Progenitor cell of endocrine pancreas (in vitro differentiated cells): ENCODE measurements at places on chromosomes 7 and 10. TPM values are rescaled to one million over a fixed set of nuclear protein-coding genes. Genes with fewer than 3 reads are reported as not detected.

Gene MYO3A
- total RNA-seq, result 16.0 and 18.0 TPM in 2 replicates

Gene CYP2C19
- total RNA-seq, result 0.42 TPM in 1 of 2 replicates, not detected in the other

Gene CYP3A7
- not detected in 2 replicates for total RNA-seq

Gene RARRES2
- total RNA-seq, result 19.0 and 20.2 TPM in 2 replicates

Gene CREB5
- 4.6 and 5.4 TPM in 2 replicates for total RNA-seq

Gene IGFBP3
- 8.6 and 10.3 TPM in 2 replicates for total RNA-seq

GRCh38 chr7:134375206-134375605 lies 58.5 kb upstream of the SLC35B4 start:
- peaks cover 2% of the 10 kb centered on the region for H3K27me3 ChIP-seq
- no peak overlapping the region for H3K4me3 ChIP-seq
- DNase-seq, result no peak
- peaks cover 7% of the 10 kb centered on the region for H3K4me1 ChIP-seq
- H3K27ac ChIP-seq, result no peak overlapping the region
- no peaks in the 10 kb centered on the region for H3K36me3 ChIP-seq

GRCh38 chr10:25786899-25787298 lies 147.1 kb upstream of the MYO3A start:
- no peaks in the 10 kb centered on the region for H3K27me3 ChIP-seq
- H3K4me3 ChIP-seq, result no peak overlapping the region
- no peaks in the 10 kb centered on the region for H3K36me3 ChIP-seq

DNA sequence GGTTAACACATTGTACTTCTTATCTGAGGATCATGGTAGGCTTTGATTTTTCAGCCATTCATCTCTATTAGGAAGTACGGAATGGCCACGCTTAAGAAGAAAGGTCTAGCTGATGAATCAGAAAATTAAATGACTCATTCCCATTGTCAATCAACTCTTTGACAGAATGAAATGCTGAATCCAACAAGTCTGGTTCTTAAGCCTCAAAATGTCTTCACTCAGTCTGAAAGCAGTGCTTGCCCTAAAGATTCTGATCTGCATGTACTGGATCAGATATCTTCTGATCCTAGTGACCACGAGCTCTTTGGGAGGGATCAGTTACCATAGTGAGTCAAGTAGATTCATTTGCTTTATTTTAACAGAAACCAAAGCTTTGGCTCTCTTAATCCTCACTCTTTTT lies 5.7 kb upstream of the CELF2 start:
- no peak for DNase-seq
- peaks cover 85% of the 10 kb centered on the region for H3K27me3 ChIP-seq
- no peak overlapping the region for H3K27ac ChIP-seq
- H3K36me3 ChIP-seq, result no peaks in the 10 kb centered on the region
- no peak overlapping the region for H3K4me3 ChIP-seq

- H3K27ac ChIP-seq, result no peak overlapping the region
- H3K36me3 ChIP-seq, result no peaks in the 10 kb centered on the region
- no peak for DNase-seq
- H3K4me3 ChIP-seq, result no peak overlapping the region
- H3K27me3 ChIP-seq, result peaks cover 6% of the 10 kb centered on the region
Observed at GRCh38 chr10:88820748-88821401, 18.3 kb downstream of the LIPM start.

DNA sequence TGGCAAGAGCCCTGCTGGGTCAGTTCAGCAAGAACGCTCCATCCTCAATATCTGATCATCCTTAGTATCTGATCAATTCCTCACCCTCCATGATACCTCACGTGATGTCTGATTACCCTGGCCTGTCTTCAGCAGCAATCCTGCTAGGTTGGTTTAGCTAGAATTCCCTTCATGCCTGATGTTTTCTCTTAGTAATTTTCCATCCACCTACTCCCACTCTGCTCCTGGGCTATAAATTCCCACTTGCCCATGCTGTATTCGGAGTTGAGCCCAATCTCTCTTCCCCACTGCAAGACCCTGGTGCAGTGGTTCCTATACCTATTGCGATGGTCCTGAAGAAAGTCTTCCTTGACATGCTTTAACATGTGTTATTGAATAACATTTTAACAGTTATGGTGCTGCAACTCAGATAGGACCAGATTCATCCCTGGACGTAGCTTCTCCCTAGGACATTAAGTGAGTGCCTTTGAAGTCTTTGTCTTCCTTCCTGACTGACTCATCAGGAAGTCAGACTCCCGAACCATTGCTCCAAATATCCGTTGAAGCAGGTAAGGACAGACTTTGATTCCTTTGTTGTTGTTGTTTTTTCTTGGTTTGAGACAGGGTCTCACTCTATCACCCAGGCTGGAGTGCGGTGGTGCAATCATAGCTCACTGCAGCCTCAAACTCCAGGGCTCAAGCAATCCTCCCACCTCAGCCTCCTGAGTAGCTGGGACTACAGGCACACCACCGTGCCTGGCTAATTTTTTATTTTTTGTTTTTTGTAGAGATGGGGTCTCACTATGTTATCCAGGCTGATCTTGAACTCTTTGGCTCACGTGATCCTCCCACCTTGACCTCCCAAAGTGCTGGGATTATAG lies 29.4 kb upstream of the CLDN3 start:
- no peak overlapping the region for H3K4me3 ChIP-seq
- peak overlapping the region; percentile 47 for H3K27ac ChIP-seq
- peaks cover 21% of the 10 kb centered on the region for H3K27me3 ChIP-seq
- H3K4me1 ChIP-seq, result peaks cover 2% of the 10 kb centered on the region

DNA sequence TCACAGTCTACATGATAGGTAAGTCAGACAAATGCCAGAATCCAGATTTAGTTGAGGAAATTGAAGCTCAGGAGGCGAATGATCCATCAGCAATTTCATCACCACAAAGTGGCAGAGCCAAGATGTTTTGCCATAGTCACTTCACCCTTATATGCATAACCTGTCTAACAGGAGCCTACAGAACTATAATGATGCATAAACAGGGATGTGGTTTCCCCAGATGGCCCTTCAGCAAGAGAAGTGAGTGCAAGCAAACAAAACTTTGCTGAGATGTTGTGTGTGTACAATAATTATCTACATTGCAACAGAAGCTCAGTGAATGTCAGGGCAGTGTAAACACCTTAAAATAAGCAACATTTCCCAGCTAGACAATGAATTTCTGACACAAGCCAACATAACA lies 28.6 kb downstream of the PON3 start:
- no peak for DNase-seq
- no peaks in the 10 kb centered on the region for H3K27me3 ChIP-seq
- no peaks in the 10 kb centered on the region for H3K36me3 ChIP-seq
- no peaks in the 10 kb centered on the region for H3K4me1 ChIP-seq

DNA sequence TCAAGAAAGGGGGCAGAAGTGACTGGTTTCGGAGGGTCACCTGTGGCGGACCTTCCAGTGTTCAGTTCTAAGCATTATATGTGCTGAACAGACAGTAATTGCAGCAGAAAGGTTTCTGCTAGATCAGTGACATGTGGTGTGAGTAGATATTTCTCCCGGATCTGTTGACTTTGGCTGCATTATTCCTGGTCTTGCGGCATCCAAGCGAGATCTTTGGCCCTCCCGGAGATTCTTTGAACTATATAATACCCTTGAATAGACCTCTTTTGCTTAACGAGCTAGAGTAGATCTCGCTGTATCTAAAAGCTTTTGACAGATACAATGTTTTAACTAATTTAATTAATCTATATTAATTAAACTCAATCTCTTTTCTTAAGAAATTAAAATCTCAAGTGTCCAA lies 99.8 kb downstream of the PTN start:
- H3K36me3 ChIP-seq, result no peaks in the 10 kb centered on the region
- H3K27me3 ChIP-seq, result no peaks in the 10 kb centered on the region
- H3K4me3 ChIP-seq, result no peak overlapping the region
- no peaks in the 10 kb centered on the region for H3K4me1 ChIP-seq
- H3K27ac ChIP-seq, result no peak overlapping the region

- H3K27me3 ChIP-seq, result no peaks in the 10 kb centered on the region
- DNase-seq, result no peak
- H3K4me1 ChIP-seq, result peaks cover 8% of the 10 kb centered on the region
- H3K4me3 ChIP-seq, result no peak overlapping the region
- no peaks in the 10 kb centered on the region for H3K36me3 ChIP-seq
- no peak overlapping the region for H3K27ac ChIP-seq
Observed at GRCh38 chr7:134774119-134774518, 5.3 kb upstream of the CALD1 start.

DNA sequence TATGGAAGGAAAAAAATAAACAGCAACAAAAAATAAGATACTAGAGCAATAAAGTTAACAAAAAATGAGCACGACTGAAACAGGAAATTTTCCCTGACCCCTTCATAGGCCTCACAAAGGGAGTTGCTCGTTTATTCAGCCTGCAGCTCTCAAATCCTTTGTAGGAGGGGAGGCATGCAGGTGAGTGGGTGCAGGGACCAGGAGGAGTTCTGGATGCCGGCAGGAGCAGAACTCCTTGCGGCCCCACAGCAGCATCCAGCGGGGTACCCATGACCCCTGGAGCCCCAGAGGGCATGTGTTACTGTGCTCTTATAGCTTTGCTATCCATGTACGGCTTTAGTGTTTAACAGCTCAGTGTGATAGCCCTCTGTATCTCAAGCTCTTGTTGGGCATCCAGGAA lies 5.8 kb downstream of the TAS2R39 start:
- peaks cover 2% of the 10 kb centered on the region for H3K4me1 ChIP-seq
- no peak for DNase-seq
- no peaks in the 10 kb centered on the region for H3K27me3 ChIP-seq
- no peak overlapping the region for H3K4me3 ChIP-seq
- H3K27ac ChIP-seq, result no peak overlapping the region
- H3K36me3 ChIP-seq, result no peaks in the 10 kb centered on the region

DNA sequence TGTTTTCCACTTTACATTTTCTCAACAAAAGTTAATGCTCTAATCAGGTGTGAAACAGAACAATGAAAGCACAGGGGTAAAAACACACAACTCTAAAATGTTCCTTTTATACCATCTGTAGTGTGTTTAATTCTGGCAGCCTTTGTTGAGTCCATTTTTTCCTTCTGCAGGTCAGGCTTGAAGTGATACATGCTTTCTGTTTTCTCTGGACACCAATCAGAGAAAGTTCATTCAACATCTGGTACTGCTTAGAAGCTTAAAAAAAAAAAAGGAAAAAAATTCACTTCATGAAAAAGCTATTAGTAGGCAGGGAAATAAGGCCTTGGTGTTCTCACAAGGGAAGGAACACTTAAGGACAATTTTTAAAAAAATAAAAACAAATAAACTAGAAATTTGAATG lies 231.3 kb upstream of the RHOBTB1 start:
- H3K36me3 ChIP-seq, result no peaks in the 10 kb centered on the region
- H3K4me1 ChIP-seq, result peaks cover 41% of the 10 kb centered on the region
- no peak overlapping the region for H3K27ac ChIP-seq
- no peak overlapping the region for H3K4me3 ChIP-seq
- DNase-seq, result no peak
- H3K27me3 ChIP-seq, result peaks cover 12% of the 10 kb centered on the region

DNA sequence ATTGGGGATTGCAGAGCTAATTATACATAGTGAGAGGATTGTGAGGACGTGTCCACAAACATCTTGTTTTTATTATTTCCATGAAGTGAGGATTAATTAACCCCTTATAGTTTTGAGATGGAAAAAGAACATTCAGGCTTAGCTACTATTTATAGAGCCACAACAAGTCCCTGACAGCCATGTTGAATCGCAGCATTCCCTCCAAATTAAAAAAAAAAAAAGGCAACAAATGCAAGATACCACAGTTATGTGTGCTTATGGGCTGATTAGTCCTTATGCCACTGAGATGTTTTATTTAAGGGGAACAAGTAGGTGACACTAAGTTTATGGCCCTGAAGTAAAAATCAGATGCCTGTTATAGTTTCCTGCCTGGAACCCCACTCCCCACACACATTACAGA lies 350.3 kb downstream of the GPAM start:
- H3K4me1 ChIP-seq, result no peaks in the 10 kb centered on the region
- H3K36me3 ChIP-seq, result no peaks in the 10 kb centered on the region
- H3K27ac ChIP-seq, result no peak overlapping the region
- no peak for DNase-seq
- H3K4me3 ChIP-seq, result no peak overlapping the region

DNA sequence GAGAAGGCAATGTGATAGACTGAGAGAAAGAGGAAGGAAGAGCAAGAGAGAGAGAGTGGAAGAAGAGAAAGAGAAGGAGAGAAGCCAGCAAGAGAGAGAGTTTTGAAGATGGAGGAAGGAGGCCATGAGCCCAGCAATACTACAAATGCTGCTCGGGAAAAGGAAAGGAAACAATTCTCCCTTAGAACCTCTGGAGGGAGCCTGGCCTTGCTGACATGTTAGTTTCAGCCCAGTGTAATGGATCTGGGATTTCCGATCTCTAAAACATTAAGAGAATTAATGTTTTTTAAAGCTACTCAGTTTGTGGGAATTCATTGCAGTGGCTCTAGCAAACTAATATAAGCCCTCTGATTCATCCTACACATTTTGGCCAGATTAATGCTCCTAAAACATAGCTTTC lies 206.8 kb upstream of the MTPN start:
- H3K4me1 ChIP-seq, result no peaks in the 10 kb centered on the region
- no peak overlapping the region for H3K27ac ChIP-seq
- H3K4me3 ChIP-seq, result no peak overlapping the region
- no peak for DNase-seq
- no peaks in the 10 kb centered on the region for H3K36me3 ChIP-seq

- no peak overlapping the region for H3K27ac ChIP-seq
- no peak for DNase-seq
- peaks cover 13% of the 10 kb centered on the region for H3K4me1 ChIP-seq
- H3K27me3 ChIP-seq, result no peaks in the 10 kb centered on the region
- no peak overlapping the region for H3K4me3 ChIP-seq
Observed at GRCh38 chr10:102926842-102927241, 8.7 kb downstream of the CNNM2 start.

- H3K27me3 ChIP-seq, result peaks cover 16% of the 10 kb centered on the region
- no peak overlapping the region for H3K27ac ChIP-seq
- DNase-seq, result no peak
Observed at GRCh38 chr7:50265968-50266634, 38.4 kb upstream of the IKZF1 start.

DNA sequence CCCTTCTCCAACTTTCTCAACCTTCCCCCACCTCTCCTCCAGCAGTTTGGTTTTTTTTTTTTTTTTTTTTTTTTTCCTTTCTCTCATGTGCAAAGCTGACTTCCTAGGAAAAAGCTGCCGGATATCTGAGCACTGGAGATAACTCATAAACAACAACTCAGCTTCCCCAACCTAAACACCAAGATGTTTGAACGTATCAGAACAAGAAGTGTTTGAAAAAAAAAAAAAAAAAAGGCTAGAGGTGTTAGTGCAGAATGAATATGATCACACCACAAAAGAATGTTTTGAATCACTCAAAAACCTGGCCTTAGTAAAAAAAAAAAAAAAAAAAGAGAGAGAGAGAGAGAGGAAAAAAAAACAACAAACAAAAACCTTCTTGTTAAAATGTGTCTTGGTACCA lies 11.2 kb downstream of the GATA3 start:
- DNase-seq, result no peak
- no peaks in the 10 kb centered on the region for H3K36me3 ChIP-seq
- H3K4me1 ChIP-seq, result peaks cover 10% of the 10 kb centered on the region
- no peak overlapping the region for H3K27ac ChIP-seq
- peaks cover 83% of the 10 kb centered on the region for H3K27me3 ChIP-seq

- H3K27ac ChIP-seq, result no peak overlapping the region
- no peaks in the 10 kb centered on the region for H3K36me3 ChIP-seq
- no peak overlapping the region for H3K4me3 ChIP-seq
- DNase-seq, result no peak
- H3K4me1 ChIP-seq, result peaks cover 1% of the 10 kb centered on the region
Observed at GRCh38 chr10:25556457-25556856, 377.6 kb upstream of the MYO3A start.

- no peak for DNase-seq
- no peaks in the 10 kb centered on the region for H3K27me3 ChIP-seq
- H3K27ac ChIP-seq, result no peak overlapping the region
Observed at GRCh38 chr7:149855361-149856305, 17.5 kb downstream of the ZNF862 start.
